ENCODE measurements at places on chromosomes 13 and 19.

GRCh38 chr19:12867120-12868099 is 13.8 kb downstream of the DNASE2 start:
- DNase-seq = peak; percentile 67

DNA sequence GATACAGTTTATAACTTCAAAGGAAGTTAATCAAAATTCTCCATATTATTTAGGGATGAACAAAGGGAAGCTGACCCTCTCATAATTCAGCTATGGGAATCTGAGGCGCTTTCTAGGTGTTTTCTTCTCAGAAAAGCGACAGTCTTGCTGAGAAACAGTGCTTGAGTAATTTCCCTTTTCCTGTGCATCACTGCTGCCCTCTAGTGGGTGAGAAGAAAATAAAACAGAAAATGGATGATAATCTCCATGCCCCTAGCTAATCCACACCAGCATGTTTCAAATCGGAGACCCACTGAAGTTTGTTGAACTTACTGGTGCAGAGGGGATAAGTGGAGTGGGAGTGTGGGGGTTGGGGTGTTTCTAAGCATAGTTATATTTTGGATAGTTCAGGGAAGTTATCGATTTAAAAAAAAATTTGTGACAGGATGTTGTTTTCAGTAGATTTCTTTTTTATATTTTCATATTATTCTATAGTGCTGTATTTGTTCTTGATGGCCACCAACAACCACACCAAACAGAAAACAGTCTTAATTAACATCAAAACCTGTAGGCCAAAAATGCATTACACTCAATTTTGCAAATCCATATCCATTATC is 21.4 kb downstream of the LCP1 start:
- peak; percentile 52 for DNase-seq

GRCh38 chr13:45828256-45828968 is 23.1 kb downstream of the SIAH3 start:
- DNase-seq = no peak

DNA sequence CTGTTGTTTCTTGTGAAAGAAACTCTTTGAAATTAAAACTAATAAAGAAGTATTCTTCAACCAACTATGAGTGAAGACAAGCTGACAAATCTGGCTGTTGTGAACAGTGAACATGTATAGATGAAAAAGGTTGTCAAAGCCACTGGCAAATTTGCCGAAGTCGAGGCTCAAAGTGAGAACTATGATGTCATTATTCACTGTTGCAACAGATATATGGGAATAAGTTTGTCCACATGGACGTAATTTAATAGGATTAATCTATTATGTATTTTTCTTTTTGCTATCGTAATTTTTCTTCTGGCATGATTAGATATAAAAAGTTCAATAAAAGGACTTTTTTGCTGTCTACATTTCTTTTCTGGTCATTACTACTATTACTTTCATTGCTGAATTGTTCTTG is 223.2 kb upstream of the ZNF507 start:
- DNase-seq = no peak

GRCh38 chr19:33622809-33623511 is 1.2 kb downstream of the CHST8 start:
- DNase-seq = no peak

DNA sequence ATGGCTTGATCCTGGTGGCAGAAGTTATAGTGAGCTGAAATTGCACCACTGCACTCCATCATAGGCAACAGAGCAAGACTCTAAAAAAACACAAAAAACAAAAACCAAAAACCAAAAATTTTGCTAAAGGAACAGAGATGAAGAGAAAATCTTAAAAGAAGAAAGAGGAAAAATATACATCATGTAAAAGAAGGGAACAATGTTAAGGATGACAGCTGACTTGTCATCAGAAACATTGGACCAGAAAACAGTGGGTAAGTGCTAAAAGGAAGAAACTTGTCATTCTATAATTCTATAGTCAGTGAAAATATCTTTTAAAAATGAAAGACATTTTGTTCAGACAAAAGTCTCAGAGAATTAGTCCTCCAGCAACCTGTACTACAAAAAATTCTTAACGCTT is 93.8 kb downstream of the WASF3 start:
- no peak for DNase-seq

DNA sequence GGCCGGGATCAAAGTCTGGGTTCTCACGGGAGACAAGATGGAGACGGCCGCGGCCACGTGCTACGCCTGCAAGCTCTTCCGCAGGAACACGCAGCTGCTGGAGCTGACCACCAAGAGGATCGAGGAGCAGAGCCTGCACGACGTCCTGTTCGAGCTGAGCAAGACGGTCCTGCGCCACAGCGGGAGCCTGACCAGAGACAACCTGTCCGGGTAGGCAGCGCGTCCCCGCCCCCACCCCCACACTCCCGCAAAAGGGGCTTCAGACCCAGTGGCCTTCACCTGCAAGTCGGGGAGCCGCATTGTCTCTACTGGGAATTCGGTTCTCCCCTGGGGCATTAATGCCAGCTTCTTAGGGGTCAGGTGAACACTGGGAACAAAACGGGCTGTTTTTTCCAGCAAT is 114.7 kb upstream of the MCF2L start:
- DNase-seq = no peak
